ENCODE measurements at places on chromosomes 12 and 14.

- DNase-seq, result no peak
These were observed 9.6 kb downstream of the FLRT2 start for GRCh38 chr14:85539510-85539909.

- no peak for DNase-seq
These were observed 29.3 kb upstream of the PWP1 start for GRCh38 chr12:107656302-107656701.

DNA sequence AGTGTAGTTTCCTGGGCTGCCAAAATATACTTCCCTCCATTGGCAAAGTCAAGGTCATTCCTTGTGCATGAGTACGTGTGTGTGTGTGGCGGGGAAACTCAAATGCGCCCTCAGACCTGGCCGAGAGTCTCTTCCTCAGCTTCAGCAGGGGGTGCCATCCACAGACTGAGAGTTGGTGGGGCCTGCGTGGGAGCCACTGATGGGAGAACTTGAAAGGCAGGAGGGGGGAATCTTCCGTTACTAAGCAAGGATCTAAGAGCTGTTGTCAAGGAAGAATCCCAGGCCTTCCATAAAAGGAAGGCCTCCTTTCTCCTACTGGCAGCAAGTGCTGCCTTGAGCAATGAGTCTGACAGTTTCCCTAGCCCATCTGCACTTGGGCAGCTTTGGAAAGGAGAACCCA lies 274.9 kb downstream of the EMP1 start:
- no peak for DNase-seq

GRCh38 chr14:68359837-68360552 lies 432.9 kb downstream of the ZFP36L1 start:
- DNase-seq, result no peak

- DNase-seq, result no peak
These were observed 37.3 kb downstream of the LTBP2 start for GRCh38 chr14:74574706-74575105.

DNA sequence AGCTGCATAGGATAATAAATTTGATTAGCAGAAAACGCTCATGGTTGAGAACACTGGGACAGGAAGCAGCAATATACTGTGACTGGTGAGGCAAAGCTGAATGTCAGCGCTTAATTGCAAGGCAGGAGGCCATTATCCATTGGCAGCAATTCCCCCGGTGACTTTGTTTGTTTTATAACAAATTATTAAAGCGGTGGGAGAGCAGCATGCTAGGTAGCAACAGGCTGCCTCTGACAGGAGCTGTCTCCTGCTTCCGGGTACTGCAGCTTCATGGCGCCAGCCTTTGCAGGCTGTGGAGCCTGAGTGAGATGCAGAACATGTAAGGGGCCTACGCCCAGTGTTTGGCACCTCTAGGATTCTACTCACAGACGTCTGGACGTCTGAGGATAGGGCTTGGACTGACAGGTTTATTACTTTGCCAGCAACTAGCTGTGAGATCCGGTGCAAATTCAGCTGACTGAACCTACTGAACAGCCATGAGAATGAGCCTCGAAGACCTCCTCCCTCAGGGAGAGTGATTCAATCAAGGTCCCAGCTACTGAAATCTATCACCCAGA lies 82.1 kb upstream of the SSTR1 start:
- no peak for DNase-seq

DNA sequence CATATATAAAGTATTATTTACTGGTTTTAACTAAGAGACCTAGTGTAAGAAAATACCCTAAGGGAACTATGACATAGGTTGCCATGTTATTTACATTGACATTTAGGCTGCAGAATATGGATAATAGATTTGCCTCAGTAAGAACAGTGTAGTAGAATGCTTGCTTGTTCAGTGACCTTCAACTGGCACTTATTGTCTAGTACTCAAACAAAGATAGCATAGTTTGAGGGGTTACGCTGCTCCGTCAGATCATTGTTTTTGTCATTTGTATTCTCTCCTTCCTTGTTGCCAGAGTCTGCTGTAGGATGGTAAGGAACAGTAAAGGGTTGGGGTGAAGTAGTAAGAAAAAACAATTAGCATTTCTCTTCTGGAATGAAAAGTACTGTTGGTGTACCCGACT lies 33.2 kb downstream of the TOGARAM1 start:
- no peak for DNase-seq

GRCh38 chr12:14171106-14171505 lies 189.7 kb upstream of the GRIN2B start:
- DNase-seq, result no peak

DNA sequence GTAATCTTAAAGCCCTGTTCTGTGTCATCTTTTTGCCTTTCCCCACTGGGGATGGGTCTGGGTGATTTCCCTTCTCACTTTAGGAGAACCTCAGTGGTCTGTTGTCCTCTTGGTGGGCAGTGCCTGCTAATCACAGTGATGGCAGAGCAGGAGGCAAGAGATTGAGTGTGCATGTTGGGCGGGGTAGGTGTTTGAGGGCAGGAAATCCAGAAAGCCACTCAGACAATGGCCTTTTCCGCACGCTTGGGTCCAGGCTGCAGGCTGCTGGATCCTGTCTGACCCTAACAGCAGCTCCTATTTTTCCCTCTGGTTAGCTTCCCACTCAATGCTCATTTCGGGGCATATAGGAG lies 13.7 kb upstream of the ITGA5 start:
- DNase-seq, result no peak

- DNase-seq, result no peak
These were observed 134.8 kb upstream of the DIO3 start for GRCh38 chr14:101426466-101426865.

GRCh38 chr12:57069523-57069922 lies 9.1 kb downstream of the NEMP1 start:
- DNase-seq, result peak; percentile 42

DNA sequence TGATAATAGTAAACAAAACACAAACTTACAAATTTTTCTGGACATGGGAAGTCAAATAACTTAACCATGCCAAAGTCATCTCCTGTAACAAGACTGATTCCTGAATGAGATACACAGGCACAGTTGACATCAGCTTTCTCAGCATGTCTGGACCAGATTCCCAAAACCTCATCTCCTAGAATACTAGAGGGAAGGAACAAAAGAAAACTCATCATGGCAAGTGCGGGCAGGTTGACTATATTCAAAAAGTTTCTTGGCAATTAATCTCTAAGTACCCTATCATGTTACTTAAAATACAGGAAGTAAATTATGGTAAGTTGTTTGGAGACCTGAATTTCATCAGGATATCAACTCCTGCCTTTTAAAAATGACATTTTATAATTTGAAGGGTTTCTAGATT lies 53.9 kb downstream of the ZC3H14 start:
- no peak for DNase-seq

DNA sequence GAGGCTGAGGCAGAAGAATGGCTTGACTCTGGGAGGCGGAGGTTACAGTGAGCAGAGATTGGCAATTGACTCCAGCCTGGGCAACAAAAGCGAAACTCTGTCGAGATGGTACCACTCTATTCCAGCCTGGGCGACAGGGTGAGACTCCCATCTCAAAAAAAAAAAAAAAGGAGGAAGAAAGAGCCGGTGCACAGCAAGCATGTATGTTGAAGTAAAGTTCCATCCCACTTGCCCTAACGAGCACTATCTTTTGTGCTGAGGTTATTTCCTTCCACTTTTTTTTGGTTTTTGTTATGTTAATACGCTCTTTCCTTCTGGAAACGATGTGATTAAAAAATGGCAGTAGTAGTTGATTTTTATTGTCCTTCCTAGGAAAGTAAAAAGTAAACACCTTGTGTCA lies 19.5 kb upstream of the GOLGA5 start:
- no peak for DNase-seq

DNA sequence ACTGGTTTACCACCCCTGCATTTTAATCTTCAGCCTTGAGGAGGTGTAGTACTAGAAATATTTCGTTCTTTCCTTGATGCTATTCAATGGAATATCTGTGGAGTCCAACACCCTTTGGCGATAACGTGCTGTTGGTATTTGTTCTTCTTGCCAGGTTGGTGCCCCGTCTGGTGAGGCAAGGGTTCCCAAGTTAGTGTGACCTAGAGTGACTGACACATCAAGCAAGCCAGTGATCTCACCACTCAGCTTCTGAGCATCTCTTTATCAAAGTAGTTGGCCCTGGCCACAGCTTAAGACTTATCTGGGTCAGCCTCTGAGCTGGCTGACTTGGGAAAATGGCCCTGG lies 60.2 kb downstream of the PLXNC1 start:
- no peak for DNase-seq

- no peak for DNase-seq
These were observed 95.0 kb downstream of the C12orf75 start for GRCh38 chr12:105425254-105426174.

- no peak for DNase-seq
These were observed 123.1 kb downstream of the DERA start for GRCh38 chr12:16034136-16034817.

GRCh38 chr12:52873832-52874572 lies 25.2 kb upstream of the KRT78 start:
- DNase-seq, result peak; percentile 12

GRCh38 chr14:105497671-105498429 lies 6.8 kb downstream of the TEDC1 start:
- no peak for DNase-seq

DNA sequence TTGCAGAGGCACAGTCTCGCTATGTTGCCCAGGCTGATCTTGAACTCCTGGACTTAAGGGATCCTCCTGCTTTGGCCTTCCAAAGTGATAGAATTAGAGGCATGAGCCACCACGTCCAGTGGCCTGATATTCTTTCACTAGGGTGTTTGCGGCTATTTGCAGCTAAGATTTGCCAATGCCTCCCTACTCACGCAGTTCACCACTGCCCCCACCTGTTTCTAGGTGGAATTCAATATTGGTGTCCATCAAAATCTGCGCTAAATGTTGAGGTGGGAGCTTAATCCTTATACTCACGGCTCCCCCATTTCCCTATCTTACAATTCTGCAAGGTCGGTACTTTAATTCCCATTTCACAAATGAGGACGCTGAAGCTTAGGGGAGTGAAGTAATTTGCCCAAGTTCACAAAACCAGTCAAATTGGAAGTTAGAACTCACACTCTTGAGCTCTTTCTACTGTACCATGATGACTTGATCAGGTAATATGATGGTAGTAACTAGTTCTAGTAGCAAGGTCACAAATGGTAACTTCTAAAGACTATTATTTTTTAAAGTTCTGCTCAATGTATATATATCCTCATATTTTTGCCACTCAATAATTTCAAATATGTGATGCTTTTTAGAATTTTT lies 22.1 kb upstream of the LRRC9 start:
- no peak for DNase-seq

DNA sequence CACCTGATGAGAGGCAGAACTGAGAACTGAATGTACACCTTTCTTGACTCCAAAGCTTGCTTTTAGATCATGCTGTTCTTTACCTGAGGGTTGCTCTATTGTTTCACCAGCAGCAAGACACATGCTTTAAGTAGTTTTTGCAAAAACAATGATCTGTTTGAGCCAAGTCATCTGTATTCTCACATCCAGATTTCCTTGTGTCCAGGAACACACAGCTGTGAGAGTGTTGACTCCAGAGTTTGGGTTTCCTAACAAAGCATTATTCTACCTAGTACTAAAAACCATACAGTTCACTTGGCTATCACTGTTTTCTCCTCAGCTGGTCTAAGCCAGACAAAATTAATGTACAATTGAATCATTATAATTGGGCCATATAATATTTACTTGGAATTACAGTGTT lies 120.4 kb downstream of the STAB2 start:
- DNase-seq, result no peak

GRCh38 chr12:28857369-28857768 lies 291.7 kb upstream of the FAR2 start:
- DNase-seq, result no peak
